ENCODE measurements at places on chromosomes 12 and 14.

DNA sequence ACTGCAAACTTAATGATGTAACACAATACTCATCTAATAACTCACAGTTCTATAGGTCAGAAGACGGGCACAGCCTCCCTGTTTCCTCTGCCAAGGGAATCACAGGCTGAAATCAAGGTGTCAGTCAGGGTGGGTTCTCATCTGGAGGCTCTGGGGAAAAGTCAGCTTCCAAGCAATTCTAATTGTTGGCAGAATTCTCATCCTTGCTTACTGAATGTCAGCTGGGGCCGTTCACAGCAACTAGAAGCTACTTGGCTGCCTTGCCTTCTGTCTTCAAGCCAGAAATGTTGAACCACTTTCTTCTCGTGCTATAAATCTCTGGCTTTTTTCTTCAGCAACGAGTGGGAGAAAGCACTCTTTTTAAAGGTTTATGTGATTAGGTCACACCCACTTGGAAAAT is 80.1 kb upstream of the PDZRN4 start:
- no peak for DNase-seq

- no peak for DNase-seq
Measured at GRCh38 chr12:57874166-57875108, 27.9 kb upstream of the CTDSP2 start.

- DNase-seq = no peak
Measured at GRCh38 chr12:29730481-29730880, 53.3 kb downstream of the TMTC1 start.

- DNase-seq = no peak
Measured at GRCh38 chr12:119841433-119842210, 35.5 kb downstream of the CIT start.

DNA sequence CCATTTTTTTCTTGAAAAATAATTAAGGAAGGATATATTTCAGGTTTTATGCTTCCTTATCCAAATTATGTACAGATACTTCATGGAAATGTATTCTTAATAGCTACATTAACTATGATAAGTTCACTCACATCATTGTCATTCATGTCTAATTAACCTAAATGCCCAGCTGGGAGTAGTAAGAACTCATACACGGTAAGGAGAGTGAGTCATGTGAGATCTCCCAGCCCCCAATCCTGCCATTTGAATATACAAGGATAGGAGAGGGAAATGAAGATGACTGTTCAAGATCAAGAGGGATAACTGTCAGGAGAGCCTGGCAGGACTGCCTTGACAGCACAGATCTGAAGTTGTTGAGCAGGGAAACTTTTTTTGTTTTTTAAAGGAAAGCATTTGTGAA is 343.4 kb upstream of the USP15 start:
- DNase-seq = no peak

- no peak for DNase-seq
Measured at GRCh38 chr12:78878459-78878858, 13.9 kb downstream of the SYT1 start.

GRCh38 chr14:73472185-73473114 is 14.1 kb upstream of the NUMB start:
- DNase-seq = no peak

DNA sequence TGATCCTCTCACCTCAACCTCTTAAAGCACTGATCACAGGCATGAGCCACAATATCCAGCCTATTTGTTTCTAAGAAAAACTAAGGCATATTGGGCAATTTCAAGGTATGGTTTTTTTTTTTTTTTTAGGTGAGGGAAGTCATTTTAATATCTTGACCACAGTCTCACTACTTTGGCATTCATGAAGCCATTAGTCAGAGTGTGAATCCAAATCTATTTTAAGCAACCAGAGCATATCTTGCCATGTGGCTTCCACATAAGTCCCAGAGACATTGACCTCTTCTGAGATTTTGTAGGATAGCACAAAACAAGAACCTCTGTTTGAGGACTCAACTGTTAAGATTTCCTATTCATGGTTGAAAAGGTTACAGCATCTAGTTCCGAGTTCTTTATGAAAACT is 130.3 kb upstream of the RBM19 start:
- no peak for DNase-seq

GRCh38 chr12:82650627-82651337 is 35.9 kb upstream of the TMTC2 start:
- no peak for DNase-seq

GRCh38 chr14:89428173-89428523 is 11.1 kb upstream of the FOXN3 start:
- no peak for DNase-seq

GRCh38 chr12:12376646-12377448 is 20.0 kb downstream of the BORCS5 start:
- no peak for DNase-seq

DNA sequence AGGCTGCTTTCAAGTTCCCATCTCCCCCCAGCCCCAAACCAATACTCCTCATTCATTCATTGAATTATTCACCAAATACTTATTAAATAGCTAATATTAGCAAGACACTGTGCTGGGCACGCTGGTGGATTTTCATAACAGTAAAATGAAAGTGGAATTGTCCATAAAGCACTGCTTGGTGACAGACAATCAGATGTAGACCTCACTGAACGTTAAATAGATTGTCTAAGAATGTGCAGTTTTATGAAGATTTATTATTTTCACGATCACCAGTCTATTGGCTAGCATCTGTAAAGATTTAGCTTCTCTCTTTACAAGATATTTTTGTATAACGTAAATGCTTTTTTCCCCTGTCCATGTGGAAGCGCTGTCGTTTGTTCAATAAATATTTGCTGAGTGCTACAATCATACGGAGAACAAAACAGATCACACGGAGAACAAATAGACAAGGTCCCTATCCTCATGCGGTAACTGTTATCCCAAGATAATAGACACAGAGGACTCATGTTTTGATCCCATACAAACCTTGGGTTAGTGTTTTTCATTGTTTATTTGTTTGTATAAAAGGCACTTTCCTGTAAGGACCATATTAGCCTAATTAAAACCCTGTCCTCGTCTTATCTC is 397.6 kb downstream of the BCAT1 start:
- DNase-seq = no peak
